ENCODE measurements at places on chromosomes 3 and 15. TPM values are rescaled to one million over a fixed set of nuclear protein-coding genes. Genes with fewer than 3 reads are reported as not detected.

DNA sequence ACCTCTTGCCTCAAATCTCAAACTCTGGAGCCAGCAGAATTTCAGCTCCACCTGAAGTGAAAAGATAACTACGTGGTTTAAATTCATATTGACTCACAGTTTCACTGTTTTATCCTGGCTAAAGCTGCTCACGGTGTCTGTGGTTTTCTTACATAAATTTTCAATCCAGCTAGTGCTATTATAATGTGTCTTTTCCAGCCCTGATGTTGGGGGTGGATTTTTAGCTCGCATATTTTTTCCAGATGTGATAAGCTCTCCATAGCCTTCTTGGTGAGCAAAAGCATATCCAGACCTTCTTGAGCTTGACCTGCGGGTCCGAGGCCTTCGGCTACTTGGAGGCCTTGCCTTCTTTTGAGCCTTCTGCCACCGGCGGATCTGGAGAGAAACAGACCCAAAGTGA is 239.3 kb downstream of the DTWD1 start:
- DNase-seq: no peak

CCR8 gene
- not detected for total RNA-seq

CTNNB1 gene
- total RNA-seq: 424 TPM

DNA sequence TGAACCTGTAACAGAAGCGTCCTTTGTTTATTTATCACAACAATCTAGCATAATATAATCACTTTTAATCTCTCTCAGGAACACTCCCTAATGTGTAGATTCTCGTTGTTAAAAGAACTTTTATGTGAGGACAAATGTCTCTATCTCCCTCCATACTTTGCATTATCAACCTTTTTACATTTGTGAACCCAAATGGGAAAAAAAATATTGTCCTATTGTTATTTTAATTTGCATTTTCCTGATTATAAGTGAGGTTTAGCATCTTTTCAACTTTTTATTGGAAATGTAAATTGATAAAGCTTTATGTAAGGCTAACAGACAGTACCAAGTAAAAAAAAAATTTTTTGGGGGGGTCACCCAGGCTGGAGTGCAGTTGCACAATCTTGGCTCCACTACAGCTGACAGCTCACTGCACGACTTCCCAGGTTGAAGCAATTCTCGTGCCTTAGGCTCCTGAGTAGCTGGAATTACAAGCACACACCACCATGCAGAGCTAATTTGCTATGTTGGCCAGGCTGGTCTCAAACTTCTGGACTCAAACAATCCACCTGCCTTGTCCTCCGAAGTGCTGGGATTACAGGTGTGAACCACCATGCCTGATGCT is 33.0 kb upstream of the DENND4A start:
- DNase-seq: no peak

GRCh38 chr3:23889386-23889785 is 27.4 kb downstream of the NKIRAS1 start:
- no peak for DNase-seq

DNA sequence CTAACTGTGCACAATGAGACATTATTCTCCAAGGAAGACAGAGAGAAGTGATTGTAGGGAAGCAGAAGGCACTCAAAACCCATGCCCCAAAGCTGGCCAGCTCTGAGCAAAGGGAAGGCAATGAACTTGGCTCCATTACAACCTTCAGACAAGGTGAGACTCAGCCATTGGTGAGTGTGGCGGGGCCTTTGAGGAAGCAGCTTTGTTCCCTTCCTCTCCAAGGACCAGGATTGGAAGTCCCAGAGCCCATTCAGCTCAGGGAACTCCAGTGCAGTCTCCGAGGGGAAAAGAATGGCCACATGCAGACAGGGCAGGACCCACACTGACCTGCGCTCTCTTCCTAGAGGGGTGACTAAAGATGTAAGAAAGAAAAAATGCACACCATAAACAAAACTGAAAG is 23.1 kb downstream of the HEG1 start:
- DNase-seq: no peak

VIPR1 gene
- total RNA-seq: 24.8 TPM

GRCh38 chr3:71101014-71101413 is 482.5 kb downstream of the FOXP1 start:
- DNase-seq: no peak

- no peak for DNase-seq
Measured at GRCh38 chr3:77158730-77159581, 119.1 kb downstream of the ROBO2 start.

MORC1 gene
- not detected for total RNA-seq

GRCh38 chr3:133127381-133127780 is 89.2 kb downstream of the TMEM108 start:
- no peak for DNase-seq

NEIL1 gene
- total RNA-seq: 36.4 TPM

DNA sequence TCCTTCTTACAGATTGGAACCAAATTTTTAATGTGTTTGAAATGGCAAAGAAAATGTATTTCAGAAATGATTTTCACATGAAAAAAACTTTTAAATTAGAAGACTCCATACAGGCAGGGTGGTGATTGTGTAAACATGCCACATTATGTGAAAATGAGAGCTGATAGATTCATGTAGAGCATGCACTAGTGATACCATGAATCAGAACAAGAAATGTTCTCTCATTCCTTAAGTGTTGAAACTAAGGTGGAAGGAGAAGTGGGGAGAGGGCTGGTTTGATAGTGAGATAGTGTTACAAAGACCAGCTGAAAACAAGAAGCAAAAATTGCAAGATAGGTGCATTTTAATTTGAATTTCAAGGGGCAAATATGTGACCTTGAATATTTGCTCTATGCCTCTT is 100.3 kb downstream of the CCNL1 start:
- DNase-seq: no peak

DNA sequence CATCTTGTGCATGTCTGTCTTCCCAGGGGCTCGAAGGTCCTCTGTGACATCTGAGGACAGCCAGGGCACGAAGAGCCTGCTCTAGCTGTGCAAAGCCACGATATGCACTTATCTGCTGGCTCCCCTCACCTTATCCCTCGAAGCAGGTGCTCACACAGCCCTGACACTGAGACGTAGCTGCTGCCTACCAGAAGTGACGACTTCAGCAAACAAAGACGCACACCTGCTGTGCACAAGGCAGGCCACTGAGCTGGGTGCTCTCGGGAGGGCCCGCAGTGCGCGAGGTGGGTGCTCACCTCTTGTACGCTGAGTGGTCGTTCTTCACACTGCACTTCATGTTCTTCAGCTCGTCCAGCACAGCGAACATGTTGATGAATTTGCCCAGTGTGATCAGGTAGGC is 37.3 kb downstream of the CYFIP1 start:
- DNase-seq: no peak

- no peak for DNase-seq
Measured at GRCh38 chr3:147385059-147386012, 21.0 kb downstream of the ZIC4 start.

- DNase-seq: no peak
Measured at GRCh38 chr3:172307141-172307560, 141.1 kb downstream of the GHSR start.

DNA sequence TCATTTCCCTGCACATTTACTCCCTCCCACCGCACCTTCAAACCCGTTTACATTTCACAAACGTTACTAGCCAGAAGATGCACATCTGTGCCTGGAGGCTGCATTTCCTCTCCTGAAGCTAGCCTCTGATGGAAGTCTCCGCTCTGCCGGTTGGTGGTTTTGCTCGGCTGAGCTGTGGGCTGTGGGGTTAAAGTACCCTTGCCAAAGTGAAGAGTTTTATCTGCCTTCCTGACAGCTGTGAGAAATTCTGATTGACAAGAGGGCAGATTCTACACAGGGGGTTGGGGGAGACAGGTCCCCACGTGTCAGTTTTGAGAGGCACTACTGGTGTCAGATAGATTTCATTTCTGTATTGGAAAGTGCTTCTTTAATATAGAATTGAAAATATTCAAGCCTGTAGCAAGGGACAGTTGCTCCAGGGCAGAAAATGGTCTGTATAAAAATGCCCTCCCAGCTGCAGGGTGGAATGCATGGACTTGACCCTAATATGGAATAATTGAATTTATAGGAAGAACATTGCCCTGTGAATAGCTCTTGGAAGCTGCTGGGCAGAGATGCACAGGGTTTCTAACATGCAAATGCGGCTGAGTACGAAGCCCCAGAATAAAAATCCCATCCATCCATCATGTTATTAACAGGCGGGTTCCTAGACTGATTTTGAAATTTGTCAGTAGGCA is 201.1 kb upstream of the RGMA start:
- DNase-seq: no peak

TMEM40 gene
- 2.0 TPM for total RNA-seq

GRCh38 chr3:31509147-31509728 is 23.5 kb upstream of the STT3B start:
- no peak for DNase-seq

MDFIC2 gene
- not detected for total RNA-seq

- DNase-seq: peak; percentile 46
Measured at GRCh38 chr3:1056744-1057143, 36.1 kb upstream of the CNTN6 start.

GOLGA6B gene
- total RNA-seq: not detected

DNA sequence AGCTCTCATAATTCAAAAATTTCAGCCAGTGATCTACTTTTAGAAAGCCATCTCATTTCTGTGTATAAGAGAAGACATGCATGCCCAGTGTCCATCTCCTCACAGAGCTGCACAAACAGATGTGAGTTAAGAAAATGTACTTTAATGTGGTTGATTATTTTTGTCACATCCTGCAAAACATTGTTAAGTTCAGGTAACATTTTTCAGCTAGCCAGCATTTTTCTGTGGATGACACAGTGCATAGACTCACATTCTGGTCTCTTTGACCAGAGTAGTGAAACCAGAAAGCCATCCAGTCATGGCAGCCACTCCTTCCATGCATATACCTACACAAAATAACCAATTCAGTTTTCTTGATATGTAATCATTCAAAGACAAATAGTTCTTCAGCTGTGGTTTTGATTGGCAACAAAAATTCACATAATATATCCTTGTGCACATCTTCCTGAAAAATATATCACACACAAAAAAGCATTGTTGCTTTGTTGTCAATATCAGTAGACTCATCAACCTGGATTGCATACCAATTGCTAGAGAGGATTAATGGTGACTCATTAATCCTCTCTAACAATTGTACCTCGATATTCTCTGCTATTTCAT is 2.1 kb upstream of the PLSCR1 start:
- no peak for DNase-seq

GOLGA6C gene
- not detected for total RNA-seq

- DNase-seq: no peak
Measured at GRCh38 chr3:187900993-187901755, 155.9 kb upstream of the BCL6 start.

AGBL1 gene
- total RNA-seq: 147 TPM

MYH15 gene
- 0.31 TPM for total RNA-seq

C2CD4A gene
- total RNA-seq: 0.67 TPM

DNA sequence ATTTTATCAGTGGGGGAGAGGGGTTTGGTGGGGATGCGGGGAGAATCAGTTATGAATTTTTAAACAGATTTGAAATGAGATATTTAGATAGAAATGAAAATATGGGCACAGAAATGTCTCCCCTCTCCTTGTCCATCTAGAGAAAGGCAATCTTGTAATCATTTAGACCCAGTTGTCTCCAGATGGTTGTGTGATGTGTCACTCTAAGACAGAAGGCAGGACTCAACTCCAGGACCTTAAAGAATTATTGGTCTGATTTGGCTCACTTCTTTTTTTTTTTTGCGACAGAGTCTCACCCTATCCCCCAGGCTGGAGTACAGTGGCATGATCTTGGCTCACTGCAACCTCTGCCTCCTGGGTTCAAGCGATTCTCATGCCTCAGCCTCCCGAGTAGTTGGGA is 77.2 kb downstream of the EOMES start:
- DNase-seq: no peak

- no peak for DNase-seq
Measured at GRCh38 chr3:171986176-171986575, 53.2 kb upstream of the FNDC3B start.

P3H2 gene
- total RNA-seq: 59.9 TPM

SH2D7 gene
- not detected for total RNA-seq

C3orf20 gene
- total RNA-seq: 0.12 TPM

DNA sequence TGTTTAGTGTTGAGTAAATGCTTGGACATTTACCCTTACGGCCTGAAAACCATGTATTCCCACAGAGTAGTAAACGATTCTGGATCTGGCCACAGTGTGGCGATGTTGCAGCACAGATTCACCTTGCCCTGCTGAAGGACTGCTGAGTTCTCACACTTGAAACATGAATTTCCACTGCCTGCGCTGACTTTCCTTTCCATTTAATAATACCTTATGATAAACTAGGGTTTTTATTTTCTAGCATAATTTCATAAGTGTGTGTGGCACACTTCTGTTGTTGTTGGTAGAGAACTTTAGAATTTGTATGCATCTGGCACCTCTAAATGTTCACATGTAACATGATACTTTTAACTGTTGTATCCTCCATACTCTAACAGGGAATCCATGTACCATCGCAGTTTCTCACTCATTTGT is 53.9 kb downstream of the C3orf38 start:
- peak; percentile 89 for DNase-seq

GRCh38 chr15:101625184-101625583 is 27.0 kb downstream of the TM2D3 start:
- no peak for DNase-seq
